ENCODE measurements at places on chromosomes 16 and 17.

DNA sequence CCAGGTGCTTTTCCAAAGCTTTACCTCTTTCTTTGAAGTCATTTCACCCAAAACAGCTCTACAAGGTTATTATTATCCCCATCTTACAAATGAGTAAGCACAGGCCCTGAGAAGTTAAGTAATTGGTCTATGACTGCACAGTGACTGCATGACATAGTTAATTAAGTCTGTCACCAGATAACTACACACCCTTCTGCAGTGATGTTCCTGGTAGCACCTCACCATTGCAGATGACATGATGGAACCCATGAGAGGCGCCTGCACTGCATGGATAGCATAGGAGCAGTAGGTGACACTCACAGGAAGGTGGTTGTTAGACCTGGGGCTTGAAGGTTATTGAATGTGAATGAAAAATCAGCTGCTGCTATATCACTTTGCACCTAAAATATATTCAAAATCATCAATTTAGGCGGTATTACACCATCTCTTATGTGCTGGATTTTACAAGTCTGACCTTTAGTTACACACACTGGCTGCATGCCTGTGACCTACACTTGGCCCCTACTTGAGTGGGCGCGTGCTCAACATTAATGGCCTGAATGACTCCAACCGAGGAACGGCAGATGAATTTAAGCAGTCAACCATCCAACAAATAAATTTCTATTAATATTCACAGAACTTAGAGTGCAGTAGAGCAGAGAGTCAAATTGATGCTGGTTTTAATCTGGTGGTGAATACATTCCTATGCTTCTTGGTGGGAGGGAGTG is 239.6 kb downstream of the CDH11 start:
- DNase-seq: no peak

DNA sequence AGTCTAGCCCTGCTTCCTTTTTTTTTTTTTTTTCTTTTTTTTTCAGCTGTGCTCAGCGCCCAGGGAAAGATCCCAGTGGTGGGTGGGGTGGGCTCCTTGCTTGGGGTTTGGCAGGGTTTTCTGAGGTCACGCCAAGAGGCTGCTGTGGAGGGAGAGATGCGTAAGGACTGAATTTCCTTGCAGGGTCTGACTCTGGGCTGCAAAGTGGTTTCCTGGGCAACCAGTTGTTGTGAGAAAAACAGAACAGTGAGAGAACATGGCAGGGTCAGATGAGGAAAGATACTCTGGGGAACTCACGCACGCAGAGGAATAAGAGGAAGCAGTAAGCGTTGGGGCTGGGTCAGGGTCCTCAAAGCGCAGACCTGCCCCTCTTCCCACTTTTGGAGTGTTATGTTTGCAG is 119.5 kb downstream of the IRF8 start:
- peak; percentile 81 for DNase-seq

- DNase-seq: peak; percentile 78
These were observed 3.9 kb downstream of the RSAD1 start for GRCh38 chr17:50482516-50482915.

- DNase-seq: no peak
These were observed 9.0 kb upstream of the CDIPT start for GRCh38 chr16:29871822-29872546.

- no peak for DNase-seq
These were observed 32.8 kb downstream of the MSI2 start for GRCh38 chr17:57289130-57289529.

- peak; percentile 96 for DNase-seq
These were observed 34.4 kb downstream of the DDX19A start for GRCh38 chr16:70380919-70381603.

- no peak for DNase-seq
These were observed 9.8 kb downstream of the RHOT1 start for GRCh38 chr17:32152130-32152529.

GRCh38 chr17:38454532-38454931 is 26.3 kb downstream of the ARHGAP23 start:
- DNase-seq: no peak

DNA sequence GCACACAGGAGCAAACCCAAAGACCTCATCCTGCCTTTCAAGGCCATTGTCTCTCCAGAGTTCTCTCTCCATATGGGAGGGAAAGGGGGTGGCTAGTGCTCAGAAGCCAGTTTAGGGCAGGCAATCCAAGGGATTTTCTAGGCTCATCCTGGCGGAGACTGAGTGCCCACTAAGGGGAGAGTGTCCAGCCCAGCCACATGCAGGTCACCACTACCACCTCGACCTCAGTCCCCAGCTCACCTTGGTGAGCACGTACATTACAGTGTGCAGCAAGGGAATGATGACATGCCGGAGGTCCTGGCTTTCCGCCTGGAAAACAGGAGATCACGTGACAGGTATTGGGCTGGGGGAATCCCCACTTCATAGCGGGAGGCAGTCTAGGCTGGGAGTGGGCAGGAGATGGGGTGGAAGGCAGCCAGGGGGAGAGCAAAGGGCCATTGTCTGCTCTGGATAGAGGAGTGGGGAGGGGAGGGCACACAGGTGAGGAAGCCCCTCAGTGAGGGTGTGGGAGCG is 29.9 kb downstream of the PIK3R6 start:
- DNase-seq: no peak

DNA sequence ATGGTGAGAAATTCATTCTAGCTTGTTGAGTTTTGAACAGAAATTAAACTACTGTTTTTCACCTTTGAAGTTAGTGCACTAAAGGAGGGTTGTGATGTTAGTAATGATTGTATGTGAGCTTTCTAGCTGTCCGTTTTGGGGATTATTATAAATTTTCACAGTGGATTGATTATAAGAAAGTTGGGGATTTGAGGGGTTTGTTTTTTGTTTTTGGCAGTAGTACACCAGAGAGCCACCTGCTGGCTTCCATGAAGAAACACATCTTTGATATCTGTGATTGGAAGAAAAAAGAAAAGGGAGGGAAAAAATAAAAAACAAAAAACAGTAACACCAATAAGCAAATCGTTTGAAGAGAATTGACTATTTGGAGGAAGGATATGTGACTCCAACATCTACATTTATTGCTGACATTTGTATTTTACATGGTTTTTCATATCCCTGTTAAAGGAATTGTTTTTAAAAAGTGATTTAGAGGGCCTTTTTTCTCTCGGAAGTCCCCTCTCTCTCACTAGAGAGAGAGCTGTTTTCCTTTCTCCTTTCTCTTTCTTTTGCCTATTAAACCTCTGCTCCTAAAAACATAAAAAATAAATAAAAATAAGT is 1469.5 kb upstream of the GOT2 start:
- DNase-seq: no peak

GRCh38 chr16:74747-75334 is 2.4 kb upstream of the RHBDF1 start:
- no peak for DNase-seq

- DNase-seq: no peak
These were observed at the start of gene PMP22 for GRCh38 chr17:15265131-15265530. PMP22 (minus strand) TSS chr17:15265326; CDS start chr17:15260727, 4,599 bp downstream.

DNA sequence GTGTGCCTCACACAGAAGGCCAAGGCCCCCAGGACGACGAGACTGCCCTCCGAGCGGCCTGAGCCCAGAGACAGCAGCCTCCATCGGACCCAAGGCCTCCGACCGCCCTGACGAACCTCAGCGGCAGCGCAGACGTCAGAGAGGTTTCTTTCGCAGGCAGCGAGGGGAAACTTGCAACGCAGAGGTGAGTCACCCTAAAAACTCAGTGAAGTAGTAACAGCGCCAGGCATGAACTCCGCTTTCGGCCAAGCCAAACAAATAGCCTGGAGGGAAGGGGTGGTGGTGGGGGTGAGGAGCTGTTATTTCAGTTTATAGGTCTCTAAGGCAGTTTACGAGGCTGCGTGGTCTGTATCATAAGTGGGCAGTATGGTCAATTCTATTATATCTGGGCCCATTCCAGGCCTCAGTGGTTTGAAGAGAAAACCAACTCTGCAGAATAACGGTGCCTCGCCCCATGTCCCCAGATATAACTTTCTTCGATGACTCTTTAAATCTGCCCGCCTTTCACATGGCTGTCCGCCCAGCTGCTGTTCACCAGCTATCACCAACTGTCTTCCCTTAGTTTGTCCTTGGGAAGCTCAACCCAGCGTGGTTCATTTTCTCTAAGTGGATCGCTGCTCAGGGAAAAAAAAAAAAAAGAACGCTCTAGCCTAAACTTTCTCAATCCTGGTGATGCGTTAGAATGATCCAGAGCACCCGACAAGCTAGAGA is 43.5 kb upstream of the FOXF1 start:
- no peak for DNase-seq

DNA sequence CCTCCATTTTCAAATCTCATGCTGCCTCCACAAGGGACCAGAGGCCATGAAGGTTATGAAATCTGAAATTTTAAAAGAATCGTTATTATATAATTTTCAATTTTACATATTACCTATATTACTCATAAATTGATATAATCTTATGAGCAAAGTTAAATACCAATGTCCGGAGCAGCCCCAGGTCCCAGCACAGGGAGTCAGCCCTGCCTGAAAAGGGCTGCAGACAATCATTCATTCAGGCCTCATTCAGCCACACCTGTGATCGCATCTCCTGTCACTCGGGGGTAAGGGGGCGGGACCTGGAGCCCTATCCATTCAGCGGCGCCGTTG is 172.5 kb downstream of the AHSP start:
- DNase-seq: no peak

GRCh38 chr16:48560692-48561091 is 49.3 kb downstream of the N4BP1 start:
- DNase-seq: no peak

- DNase-seq: no peak
These were observed 19.5 kb downstream of the PCTP start for GRCh38 chr17:55770196-55770870.

DNA sequence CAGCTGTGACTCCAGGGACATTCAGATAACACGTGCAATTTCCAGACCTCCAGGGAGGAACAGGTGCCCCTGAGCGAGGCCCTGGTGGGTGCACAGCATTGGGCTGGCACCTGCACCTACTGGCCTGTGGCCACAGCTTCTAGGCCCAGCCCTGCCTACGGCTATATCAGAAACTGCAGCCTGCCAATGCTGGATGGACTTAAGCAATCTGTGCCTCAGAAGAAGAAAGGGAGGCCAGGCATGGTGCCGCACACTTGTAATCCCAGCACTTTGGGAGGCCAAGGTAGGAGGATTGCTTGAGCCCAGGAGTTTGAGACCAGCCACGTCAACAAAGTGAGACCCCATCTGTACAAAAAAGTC is 12.4 kb downstream of the PITPNM3 start:
- no peak for DNase-seq

GRCh38 chr16:10465821-10466220 is 80.0 kb downstream of the ATF7IP2 start:
- DNase-seq: no peak

GRCh38 chr16:88993166-88993761 is 16.3 kb upstream of the CBFA2T3 start:
- DNase-seq: no peak
